ENCODE measurements at places on chromosomes 11 and 22.

GRCh38 chr11:59206635-59207034, 6.1 kb downstream of the MPEG1 start:
- DNase-seq, result no peak

GRCh38 chr11:44911029-44911814, 39.5 kb downstream of the TP53I11 start:
- DNase-seq, result peak; percentile 82

DNA sequence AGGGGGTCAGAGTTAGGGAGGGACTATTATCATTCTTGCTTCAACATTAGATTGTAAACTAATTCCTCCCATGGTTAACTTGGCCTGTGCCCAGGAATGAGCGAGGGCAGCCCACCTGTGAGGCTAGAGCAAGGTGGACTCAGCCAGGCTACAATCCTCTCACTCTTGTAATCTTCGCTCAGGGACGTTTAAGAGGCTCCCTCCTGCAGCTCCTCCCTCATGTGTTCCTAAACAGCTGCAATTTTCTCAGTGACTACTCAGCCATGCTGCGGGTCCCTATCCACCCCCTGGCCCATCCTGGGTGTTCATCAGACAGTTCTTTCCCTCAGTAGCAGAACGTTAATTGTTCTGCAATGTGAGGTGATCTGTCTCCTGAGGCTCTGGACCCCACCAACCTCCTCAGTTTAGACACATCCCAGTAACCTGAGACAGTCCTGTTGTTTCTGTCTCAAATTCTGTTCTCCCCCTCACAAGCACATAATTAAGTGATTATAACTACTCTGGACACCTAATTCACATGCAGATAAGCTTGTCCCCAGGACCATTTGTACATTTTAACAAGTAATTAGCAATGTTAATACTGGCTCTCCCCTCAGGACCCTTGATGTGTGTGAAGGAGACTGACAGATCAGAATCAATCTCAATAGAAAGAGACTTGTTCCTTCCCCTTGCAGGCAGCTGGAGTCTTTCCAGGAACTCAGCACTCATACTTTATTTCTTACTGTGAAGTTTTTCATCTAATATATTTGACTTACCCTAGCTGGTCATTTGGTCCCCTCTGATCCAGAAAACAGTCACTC, 337.2 kb upstream of the B3GAT1 start:
- DNase-seq, result peak; percentile 28

DNA sequence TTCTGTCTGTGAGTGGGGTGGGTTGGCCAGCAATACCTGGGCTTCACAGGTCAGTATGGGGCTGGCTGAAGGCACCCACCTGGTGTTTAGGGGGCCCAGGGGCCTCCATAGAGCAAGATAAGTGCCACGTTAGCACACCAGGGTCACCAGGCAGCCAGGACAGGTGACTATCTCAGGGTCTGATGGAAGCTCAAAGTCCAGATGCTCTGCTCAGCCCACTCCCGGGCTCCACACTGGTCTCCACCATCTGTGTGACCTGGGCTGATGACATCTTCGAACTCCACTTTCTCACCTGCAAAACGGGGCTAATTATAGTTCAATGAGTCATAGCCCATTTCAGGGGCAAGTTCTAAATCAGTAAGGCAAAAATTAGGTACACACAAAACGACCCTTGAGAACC, 39.4 kb upstream of the PRDM11 start:
- no peak for DNase-seq

GRCh38 chr22:49951000-49951677, 9.4 kb upstream of the PIM3 start:
- no peak for DNase-seq

- peak; percentile 64 for DNase-seq
These were observed at the start of gene LUZP2 for GRCh38 chr11:24496736-24497725. LUZP2 (plus strand) TSS chr11:24497053.

- DNase-seq, result no peak
These were observed 19.7 kb downstream of the GRAMD4 start for GRCh38 chr22:46639843-46640242.

DNA sequence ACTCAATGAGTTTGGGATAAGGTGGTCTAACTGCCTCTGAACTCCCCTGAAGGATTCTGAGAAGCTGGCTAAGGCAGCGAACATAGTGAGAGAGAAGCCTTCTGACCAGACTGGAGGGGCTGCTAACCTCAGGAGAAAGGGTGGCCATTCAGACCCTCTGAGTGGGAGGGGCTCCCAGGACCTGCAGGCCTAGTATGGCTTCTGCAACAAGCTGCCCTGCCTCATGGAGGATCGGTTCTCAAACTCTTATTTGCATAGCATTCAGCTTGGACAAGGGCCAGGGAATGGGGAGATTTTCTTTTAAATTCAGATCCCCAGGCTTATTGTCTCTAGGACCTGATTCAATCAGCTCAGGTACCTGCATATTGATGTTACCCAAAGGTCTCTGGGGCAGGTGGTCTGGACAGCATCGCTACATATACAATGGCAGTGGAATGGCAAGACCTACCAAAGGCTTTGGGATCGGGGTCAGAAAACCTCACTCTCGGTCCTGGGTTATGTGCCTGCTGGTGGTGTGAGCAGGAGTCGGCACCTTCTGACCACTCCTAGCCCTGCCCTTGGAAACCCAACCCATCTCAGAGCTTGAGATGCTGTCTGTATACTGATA, 599.1 kb downstream of the BRD1 start:
- no peak for DNase-seq

- DNase-seq, result peak; percentile 7
These were observed 821.3 kb downstream of the BRD1 start for GRCh38 chr22:49006207-49007012.

Measured in tibial artery (tissue), 4 donors.